Activated CD8-positive, alpha-beta memory T cell treated with anti-CD3 and anti-CD28 coated beads, Interleukin-2, amount 10 ng/mL, durations not matched to agents 7 days and 5 days (primary cell): ENCODE measurements at places on chromosomes 6 and 20.
A peak's percentile ranks its signal among the peaks of the same experiment; 100 is the strongest.

GRCh38 chr6:7108196-7108963 lies 619 bp downstream of the RREB1 start:
- DNase-seq, result peak; percentile 61

GRCh38 chr6:45558858-45559257 lies 181.1 kb upstream of the SUPT3H start:
- DNase-seq, result no peak

DNA sequence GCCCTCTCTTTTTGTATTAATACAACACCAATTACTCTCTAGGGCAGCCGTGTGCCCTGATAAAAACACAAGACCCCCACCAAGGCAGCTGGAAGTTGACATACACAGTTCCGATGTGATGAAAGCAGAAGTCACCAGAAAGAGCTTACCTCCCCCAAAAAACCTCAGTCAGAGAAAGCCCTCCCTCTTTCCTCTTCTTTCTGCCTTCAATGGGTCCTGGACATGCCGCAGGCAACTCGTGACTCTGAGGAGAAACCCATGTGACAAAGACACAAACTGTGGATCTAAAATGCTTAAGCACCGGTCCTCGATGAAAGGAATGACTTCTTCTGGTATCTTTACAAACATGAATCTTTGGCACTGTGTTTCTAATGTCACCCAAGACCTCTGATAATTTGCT lies 117.7 kb upstream of the CCDC28A start:
- DNase-seq, result no peak

DNA sequence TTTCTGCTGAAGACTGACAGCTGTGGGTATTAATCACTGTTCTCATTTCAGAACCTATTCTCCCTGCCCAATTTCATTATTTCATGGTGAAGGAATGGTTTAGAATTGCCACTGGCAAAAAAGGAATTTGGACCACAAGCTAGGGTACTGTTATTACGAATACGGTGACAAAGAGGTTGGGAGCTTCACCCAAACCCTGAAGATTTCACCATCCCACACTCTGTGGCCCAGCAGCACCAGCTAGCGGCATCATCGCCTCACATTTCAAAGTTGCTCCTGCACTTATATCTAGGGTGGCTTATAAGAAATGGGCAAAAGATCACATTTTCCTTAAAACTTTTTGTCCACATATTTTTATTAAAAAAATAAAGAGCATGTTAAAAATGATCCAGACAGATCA lies 236.1 kb downstream of the SYNDIG1 start:
- no peak for DNase-seq

GRCh38 chr20:24589381-24589780 lies 120.0 kb downstream of the SYNDIG1 start:
- DNase-seq, result no peak

DNA sequence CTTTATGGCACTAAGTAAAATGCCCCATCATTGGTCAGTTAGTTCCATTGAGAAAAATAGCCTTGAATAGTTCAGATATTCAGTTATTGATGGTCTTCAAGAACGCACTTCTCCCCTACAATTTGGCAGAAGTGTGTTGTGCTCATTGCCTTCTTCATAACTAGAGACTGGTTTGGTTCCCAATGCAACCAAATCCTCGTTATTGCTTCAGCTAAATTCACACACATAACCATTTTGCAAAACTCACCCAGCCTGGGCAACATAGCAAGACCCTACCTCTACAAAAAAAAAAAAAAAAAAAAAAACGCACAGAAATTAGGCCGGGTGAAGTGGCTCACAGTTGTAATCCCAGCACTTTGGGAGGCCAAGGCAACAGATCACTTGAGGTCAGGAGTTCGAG lies 32.1 kb downstream of the ZNF217 start:
- DNase-seq, result no peak

- DNase-seq, result no peak
These were observed 389.3 kb downstream of the HDGFL1 start for GRCh38 chr6:22958677-22959076.

DNA sequence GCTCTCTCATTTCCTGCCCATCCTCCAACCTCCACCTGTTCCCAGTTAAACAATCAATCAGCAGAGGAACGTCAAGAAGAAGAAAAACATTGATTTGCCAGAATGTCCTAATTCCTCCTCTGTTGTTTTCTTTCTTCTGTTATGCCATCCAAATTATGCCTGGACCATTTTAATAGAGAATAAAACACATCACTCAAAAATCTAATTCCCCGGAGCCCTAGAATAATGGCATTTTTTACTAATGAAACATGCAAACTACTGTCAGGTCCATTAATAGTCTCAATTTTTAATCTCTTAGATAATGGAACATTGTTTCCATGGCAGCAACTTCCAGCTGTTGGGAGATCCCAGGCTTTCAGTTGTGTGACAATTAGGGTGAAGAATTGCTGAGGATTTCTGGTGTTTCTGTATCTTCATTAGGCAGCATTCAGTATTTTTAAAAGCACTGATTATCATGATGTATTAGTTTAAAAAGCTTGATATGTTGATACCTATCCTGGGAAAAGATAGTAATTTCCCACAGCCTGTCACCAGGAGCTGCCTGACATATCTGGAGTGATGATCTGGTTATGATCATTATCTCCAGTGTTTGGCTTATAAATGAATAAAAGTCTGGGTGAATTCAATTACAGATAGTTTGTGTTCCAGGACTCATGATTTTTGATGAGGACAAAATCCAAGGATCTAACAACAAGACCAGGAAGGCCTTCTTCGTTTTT lies 209.8 kb downstream of the TPBG start:
- DNase-seq, result no peak

- no peak for DNase-seq
These were observed 25.7 kb downstream of the OVOL2 start for GRCh38 chr20:18031888-18032509.

DNA sequence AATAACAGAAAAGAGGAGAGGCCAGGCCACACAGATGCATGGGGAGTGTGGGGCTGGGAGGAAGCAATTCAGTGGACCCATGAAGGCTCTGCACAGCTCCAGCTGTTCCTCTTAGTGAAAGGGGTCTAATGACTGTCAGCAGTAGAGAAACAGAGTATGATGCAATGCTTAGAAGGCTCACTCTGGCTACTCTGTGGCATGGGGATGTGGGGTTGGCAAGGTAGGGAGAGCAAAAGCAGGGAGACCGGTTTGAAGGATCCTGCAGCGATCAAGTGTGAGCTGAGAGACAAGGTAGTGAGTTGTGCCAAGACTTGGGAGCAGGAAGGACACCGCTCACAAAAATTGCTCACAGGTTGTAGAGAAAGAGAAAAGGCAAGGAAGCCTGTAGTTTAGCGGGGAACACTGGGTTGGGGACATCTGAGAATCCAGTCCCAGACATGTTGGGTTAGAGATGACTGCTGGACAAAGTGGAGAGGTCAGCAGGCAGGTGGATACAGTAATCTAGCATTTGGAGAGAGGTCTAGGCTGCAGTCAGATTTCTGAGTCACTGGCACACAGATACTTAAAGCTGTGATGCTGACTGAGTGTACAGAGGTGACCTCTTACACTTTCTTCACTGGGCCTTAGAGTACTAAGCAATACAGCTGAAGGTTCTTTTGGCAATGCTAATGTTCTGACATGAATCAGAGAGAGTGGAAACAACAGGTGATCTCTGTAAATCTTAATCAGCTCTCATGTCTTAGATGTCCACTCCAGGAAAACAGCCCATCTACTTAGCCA lies 27.1 kb downstream of the NAPB start:
- no peak for DNase-seq

- no peak for DNase-seq
These were observed 176.4 kb upstream of the MYLIP start for GRCh38 chr6:15952231-15953151.
